Stimulated activated CD8-positive, alpha-beta memory T cell treated with anti-CD3 and anti-CD28 coated beads, Interleukin-2, amount 100 ng/mL, for 1 hour (primary cell): ENCODE measurements at places on chromosomes 6 and 20.

DNA sequence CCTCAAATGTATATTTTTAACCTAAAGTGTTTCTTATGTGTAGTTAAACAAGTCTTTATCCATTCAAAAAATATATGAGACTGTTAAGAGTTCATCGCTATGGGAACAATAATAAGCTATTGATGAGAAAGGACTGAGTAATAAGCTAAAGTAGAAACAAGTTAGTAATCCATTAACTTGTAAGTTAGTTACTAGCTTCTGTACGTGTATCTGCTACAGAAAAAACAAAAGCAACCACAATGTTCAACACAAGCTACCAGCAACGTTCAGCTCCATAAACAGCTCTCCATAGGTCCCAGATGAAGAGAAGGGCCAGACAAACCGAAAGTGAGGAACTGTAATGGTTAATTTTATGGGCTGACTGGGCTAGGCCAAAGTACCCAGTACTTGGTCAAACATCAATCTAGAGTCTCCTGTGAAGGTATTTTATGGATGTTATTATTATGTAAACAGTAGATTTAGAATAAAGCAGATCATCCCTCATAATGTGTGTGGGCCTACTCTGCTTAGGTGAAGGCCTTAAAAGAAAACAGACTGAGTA is 33.8 kb upstream of the FAM135A start:
- no peak for DNase-seq

DNA sequence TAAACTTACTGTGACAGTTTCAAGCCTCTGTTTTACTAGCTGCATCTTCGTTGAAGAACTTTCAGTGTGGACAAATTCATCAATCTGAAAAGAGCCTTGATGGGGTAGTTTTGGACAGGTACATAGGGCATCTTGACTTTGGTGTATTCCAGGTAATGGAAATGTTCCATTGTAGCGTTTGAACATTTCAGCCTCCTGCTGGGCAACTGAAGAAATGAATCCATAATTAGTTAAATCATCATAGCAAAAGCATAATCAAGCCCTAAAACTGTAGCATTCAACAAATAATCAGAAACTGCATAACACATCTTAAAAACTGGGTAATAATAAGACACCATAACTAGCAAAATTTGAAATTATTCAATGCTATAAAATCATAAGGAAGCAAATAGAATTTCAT is 86.2 kb downstream of the AHI1 start:
- no peak for DNase-seq

GRCh38 chr6:132287101-132287500 is 114.2 kb downstream of the MOXD1 start:
- no peak for DNase-seq

DNA sequence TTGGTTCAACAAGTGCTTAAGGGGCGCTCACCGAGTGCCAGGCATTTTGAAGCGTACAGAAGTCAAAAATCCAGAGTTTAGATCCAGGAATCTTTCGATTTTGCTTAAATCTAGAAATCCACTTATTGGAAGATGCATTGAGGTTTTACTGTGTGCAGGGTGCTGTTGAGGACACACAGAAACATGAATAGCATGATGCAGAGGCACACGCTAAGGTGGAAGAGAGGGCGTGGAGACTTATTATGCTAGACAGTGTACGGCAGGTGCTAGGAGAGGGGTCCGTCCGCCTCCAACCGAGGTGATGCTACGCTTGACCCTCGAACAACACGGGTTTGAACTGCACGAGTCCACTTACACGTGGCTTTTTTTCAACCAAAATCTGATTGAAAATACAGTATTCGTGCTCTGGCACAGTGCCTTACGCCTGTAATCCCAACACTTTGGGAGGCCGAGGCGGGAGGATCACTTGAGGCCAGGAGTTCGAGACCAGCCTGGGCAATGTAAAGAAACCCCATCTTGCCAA is 1.0 kb upstream of the KIF13A start:
- DNase-seq = no peak

DNA sequence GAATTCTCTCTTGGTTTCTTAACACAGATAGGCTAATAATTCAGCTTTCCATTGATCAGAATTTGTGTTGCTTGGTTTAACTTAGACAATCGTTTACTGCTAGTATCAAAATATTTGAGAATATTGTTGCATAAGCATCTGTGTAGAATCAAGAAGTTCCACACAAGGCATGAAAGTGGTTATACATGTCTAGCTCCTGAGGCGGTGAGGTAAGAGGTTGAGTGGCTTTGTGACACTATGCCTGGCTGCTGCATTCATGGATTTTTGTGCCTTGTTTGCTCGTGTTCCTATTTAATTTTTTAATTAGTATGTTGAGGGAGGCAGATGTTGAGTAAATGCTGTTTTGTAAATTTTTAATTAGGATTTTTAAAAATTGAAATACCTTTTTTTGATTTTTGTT is 10.2 kb downstream of the PKIB start:
- DNase-seq = no peak
